ENCODE measurements at places on chromosomes 7 and 10.

DNA sequence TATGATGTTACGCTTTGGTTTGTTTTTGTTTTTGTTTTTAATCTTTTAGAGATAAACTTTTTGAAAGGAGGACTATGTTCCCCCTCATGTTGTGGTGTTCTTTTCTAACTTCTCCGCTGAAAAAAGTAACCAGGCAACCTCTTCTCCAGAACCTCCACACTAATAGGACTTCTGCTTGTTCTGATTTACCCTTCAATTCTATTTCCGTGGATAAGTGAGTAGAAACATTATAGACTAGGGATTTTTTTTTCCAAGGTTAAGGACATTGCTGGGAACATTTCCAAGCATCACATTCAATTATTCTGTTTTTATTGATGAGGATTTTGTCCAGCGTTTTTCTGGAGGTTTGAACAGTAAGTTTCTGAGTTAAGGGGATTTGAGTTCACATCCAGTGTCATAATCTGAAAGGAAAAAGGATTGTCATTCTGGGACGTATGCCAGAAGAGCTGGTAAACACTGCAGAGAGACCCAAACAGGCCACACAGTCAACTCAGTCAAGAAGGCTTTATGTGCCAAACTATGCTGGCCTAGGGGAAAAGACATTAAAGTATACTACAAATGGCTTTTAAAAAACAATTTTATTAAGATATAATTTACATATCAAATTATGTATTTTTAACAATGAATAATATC is 28.3 kb upstream of the RALA start:
- DNase-seq, result no peak

GRCh38 chr10:118473305-118473960 is 122.0 kb downstream of the PRLHR start:
- no peak for DNase-seq

DNA sequence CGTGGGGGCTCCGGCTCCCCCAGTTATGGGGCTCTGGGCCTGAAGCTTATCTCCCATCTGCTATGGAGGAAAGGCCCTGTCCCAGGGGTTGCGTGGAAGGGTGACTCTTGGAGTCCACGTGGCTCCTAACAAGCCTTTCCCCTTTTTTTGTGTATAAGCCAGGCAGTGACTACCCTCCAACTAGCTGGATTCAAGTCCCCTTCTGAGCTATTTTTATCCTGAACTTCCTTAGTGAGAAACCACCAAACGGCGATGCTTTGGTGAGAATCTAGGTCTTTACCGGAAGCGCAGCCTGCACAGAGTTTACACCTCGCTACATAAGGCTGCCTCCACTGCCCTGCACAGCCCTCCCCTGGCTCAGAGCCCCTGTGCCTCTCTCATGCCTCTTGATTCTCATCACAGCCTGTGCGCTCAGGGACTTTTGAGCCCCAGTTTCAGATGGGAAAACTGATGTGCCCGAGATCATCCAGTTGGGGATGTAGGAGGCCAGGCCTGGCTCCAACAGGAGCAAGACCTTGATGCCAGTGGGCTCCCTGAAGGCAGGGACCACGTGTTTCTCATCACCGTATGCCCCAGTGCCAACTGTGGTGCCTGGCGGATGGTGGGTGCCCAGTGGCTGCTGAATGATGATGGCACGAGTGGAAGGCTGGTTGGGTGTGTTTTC is 102.3 kb upstream of the PPIF start:
- peak; percentile 30 for DNase-seq

DNA sequence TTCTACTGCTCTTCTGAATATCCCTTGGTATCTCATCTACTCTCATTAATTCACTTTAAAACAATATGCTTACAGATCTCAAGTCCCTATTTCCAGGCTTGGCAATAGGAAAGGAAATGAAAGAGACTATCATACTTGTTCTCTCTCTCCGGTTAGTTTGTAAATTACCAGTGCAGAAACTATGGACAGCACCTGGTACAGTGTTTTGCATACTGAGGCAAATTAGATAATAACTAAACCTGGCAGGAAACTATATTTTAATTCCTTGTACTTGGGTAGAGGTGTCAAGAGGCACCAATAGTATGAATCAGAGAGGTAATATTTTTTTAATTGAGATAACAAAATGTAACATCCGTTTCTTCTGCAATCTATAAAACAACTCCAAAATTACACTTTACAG is 97.7 kb upstream of the TMEM196 start:
- DNase-seq, result no peak

DNA sequence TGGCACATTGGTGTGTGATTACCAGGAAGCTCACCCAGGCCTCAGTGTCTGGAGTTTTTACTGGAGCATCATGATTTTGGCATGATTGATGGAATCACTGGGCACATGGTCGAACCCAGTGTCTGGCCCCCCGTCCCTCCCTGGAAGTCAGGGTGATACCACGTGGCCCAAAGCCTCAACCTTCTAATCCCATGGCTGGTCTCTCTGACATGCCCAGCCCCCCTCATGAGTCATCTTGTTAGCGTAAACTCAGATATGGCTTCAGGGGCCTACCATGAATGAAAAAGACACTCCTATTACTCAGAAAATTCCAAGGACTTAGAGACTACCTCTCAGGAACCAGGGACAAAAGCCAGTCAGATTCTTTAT is 109.3 kb downstream of the GRK5 start:
- DNase-seq, result peak; percentile 73

- no peak for DNase-seq
These were observed 10.5 kb downstream of the DDX56 start for GRCh38 chr7:44563171-44563679.

DNA sequence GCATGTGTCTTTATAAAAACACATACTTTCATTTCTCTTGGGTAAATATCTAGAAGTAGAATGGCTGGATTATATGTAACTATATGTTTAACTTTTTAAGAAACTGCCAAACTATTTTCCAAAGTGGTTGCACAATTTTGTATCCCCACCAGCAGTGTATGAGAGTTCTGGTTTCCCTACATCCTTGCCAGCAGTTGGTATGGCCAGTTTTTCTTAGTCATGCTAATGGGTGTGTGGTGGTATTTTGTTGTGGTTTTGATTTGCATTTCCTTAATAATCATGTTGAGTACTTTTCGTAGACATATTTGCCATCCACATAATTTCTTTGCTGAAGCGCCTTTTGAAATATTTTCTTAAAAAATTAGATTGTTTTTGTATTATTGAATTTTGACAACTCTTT is 60.3 kb downstream of the NEUROG3 start:
- peak; percentile 19 for DNase-seq

GRCh38 chr7:68787566-68787965 is 810.7 kb upstream of the AUTS2 start:
- DNase-seq, result no peak

GRCh38 chr7:101816595-101817470 is 593 bp upstream of the CUX1 start:
- peak; percentile 47 for DNase-seq

- DNase-seq, result no peak
These were observed 136.4 kb downstream of the CUBN start for GRCh38 chr10:16993186-16993585.

- peak; percentile 67 for DNase-seq
These were observed 98.6 kb upstream of the MDFIC start for GRCh38 chr7:114823290-114823689.

- no peak for DNase-seq
These were observed 40.1 kb downstream of the RBM33 start for GRCh38 chr7:155684543-155684942.

DNA sequence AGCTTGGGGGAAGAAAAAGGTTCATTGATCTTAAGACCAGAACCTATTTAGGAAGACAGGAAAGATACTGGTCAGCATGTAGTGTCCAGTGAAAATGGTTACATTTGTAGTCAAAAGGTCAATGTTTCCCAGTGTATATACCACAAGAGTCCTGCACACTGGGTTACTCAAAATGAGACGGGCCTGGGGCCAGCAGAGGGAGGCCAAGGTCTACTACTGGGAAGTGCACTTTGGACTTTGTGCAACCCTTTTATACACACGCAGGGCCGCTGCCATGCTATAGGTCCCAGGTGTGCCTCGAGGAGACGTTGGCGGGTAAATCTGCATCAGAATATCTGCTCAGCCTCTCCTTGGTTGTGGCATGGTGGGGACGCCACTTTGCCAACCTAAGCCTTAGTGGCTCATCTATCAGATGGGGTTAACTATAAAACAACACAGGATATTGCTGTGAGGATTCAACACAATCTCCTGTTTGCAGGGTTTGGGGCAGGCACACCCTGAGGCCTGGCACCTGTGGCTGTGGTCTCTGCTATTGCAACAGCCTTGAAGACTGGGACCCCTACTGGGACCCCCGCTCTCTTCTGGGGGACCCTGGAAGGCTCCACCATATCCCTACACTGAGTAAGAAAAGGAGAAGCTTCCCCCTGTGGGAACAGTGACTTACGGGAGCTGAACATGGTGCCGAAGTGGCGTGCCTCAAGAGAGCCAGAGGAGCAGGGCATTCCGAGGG is 19.7 kb downstream of the CLRN3 start:
- no peak for DNase-seq

DNA sequence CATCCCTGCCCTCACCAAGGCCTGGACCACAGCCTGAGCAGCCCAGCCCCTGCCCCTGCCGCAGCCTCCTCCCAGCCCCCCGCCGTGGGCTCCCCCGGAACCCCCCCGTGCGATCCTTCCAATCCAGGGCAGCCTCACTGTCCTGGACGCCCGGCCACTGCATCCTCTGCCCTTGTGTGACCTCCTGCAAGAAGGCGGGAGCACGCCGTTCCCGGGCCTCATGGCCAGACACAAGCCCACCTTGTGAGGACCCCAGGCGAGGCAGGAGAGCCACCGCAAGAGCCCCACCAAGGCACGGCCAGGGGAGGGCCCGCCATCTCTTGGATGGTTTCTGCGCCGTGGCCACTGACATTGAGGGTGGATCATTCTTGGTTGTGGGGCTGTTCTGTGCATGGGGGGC is 7.8 kb upstream of the LFNG start:
- DNase-seq, result no peak

DNA sequence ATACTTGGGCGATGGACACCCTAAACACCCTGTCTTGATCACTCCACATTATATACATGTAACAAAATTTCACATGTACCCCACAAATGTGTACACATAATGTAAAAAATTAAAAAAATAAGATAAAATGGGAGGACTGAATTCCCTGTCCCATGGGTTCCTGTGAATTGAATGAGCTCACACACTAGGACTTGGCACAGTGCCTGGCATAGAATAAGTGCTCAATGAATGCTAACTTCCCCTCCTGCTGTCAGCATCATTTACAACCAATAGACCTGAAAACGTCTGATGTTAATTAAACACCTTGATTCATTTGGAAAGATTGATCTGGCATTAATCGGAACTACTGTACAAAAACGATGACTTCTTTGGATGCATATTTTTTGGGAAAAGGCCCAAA is 117.3 kb upstream of the ZNF438 start:
- no peak for DNase-seq

GRCh38 chr10:71998840-71999194 is 34.6 kb downstream of the CHST3 start:
- DNase-seq, result peak; percentile 69

- no peak for DNase-seq
These were observed 113.4 kb downstream of the ANK3 start for GRCh38 chr10:60276232-60276631.

GRCh38 chr7:113141803-113142202 is 23.4 kb upstream of the SMIM30 start:
- no peak for DNase-seq

- DNase-seq, result no peak
These were observed 82.3 kb downstream of the CUL2 start for GRCh38 chr10:35007858-35008301.

- DNase-seq, result no peak
These were observed 58.3 kb downstream of the PIP4K2A start for GRCh38 chr10:22656036-22656435.

DNA sequence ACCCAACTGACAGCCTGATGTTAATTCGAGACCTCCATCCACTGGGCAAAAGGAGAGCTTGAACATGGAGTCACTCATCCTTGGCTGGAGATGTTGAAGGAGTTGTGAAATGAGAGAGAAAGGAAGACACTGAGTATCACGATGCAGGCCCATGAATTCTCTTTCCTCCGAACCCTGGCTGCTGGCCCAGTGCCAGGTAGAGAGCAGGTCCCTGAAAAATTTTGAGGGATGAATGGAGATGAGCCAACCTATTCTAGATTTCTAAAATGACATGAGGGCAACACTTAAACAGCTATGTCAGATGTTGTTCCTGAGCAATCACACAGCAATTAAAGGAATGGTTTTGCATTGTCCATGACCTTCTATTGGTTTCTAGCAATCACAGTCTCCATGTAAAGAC is 355.1 kb upstream of the ZMIZ1 start:
- no peak for DNase-seq

DNA sequence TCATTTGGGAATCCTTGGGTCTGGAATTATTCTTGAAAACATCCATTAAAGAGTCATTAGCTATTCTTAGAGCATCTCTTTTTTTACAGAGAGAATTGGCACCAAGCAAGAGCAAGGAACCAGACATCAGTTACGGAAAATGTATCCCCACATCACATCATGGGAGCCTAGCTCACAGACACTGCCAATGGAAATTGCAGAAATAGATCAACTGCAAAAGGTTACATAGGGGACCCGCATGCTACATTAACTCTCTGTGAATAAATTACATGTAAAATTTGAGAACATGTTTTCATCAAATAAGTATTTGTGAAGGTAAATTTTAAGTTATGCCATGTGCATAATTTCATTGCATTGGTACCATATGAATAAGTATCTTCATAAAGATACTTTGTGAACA is 224.8 kb downstream of the ZNF248 start:
- DNase-seq, result no peak

GRCh38 chr10:75050149-75050919 is 61.1 kb upstream of the SAMD8 start:
- no peak for DNase-seq

DNA sequence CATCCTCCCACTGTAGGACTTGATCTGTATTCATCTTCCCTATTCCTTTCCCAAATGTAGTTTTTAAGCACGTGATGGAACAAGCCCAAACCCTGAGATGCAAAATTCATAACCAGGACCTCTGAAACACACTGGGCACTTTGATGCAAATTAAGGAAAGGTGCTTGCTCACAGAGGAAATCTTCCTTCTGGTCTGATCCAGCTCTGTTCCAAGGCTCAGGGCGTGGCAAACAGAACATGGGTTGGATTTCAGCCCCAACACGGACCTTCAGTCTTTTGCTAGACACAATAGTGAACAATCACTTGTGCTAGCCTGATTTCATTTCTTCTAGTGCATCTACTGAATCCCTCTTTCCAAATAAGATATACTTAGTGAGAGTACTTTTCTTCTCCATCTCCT is 27.9 kb downstream of the PON3 start:
- DNase-seq, result no peak

DNA sequence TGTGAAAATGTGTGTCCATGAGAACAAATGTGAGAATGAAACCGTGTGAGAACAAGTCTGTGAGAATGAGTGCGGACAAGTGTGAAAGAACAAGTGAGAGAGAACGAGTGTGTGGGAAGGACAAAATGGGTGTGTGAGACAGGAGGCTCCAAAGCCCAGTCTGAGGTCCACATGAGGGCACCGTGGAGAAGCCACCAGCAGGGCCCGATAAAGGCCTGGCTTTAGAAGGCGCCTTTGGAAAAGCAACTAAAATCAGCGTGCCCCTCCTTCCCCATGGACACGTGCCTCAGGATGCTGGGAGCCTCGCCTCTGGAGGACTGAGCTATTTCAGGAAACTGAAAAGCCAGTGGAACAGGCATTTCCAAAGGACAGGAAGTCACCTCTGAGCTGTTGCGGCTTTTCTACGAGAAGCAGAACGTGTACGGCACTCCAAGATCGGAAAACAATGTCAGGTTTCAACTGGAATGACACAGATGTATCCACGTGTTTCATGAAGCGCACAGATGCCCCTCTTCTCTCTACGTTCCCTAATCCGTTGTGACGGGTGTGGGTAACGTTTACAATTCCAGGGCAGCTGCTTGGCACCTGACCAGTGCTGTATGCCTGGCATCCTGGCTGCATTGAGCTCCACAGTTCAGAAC is 46.4 kb downstream of the ESYT2 start:
- peak; percentile 37 for DNase-seq

Measured in AG10803 (cell line).